HuH-7.5 (cell line): ENCODE measurements at places on chromosomes 2 and 18.

- DNase-seq: no peak
Measured at GRCh38 chr2:5696404-5696944, 4.3 kb downstream of the SOX11 start.

DNA sequence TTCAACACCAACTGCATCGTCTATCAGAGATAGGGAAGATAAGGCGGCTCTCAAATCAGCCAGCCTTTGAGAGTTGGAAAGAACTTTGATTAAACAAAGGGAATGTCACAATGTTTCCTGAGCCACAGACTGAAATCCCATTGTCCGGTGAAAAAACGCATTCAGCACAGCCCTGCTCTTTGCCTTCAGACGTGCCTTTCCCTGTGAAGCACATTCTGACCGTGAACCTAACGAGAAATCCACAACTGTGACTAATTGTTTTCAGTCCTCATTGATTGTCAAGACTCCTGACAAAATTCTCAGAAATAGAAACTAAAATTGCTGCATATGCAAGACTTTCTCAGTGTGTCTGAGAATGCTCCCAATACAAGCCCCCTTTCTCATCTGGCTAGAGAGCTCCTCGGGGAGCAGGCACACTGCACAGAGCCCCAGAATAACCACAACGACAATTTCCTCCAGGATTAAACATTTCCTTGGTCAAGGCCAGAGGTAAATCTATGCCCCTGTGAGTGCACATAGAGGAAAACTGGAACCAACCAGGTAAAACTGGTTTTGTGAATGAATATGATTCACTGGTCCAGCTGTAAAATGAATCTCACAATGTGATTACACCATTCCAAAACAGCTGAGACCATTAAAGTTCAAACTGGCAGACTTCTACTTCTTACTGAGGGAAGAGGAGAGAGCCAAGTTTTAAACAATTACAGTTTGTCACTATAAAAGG, 561.9 kb upstream of the ID2 start:
- DNase-seq: no peak

DNA sequence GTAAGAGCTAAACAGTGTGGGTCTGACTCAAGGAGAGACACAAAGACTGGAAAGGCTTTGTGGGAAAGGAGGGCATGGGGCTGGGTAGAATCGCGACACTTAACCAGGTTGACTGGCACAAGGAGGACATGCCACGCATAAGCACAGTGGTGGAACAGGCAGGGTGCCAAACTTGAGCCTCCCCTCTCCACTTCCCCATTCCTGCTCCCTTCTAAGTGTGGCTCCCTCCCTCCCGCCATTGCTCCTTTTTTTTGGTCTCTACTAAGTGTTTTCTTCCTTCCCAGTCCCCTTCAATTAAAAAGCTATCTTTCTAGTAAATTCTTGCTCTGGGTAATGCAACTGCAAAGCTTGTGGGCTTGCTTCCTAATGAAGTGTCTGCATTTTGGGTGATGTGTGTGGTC, 40.3 kb upstream of the ZFP36L2 start:
- DNase-seq: no peak

GRCh38 chr2:11797846-11798245, 51.4 kb downstream of the LPIN1 start:
- DNase-seq: no peak

DNA sequence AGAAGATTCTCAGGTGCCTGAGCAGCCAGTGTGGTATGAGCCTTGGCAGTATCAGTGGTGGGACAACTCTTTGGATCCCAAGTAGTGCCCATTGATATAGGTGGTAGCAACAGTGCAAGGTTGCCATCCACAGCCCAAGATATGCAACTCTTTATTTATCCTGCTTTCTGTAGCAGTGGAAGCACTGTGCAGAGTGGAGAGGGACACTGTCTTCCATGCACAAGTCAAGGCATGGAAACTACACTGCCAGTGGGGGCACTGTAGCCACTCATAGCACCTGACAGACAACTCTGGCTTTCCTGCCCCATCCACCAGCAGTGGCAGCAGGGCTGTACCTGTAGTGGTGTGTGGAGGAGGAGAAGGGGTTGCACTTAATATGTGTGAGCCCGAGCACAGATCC, 409.6 kb upstream of the TMEFF2 start:
- no peak for DNase-seq

- DNase-seq: no peak
Measured at GRCh38 chr2:226838722-226839121, 2.9 kb downstream of the RHBDD1 start.

DNA sequence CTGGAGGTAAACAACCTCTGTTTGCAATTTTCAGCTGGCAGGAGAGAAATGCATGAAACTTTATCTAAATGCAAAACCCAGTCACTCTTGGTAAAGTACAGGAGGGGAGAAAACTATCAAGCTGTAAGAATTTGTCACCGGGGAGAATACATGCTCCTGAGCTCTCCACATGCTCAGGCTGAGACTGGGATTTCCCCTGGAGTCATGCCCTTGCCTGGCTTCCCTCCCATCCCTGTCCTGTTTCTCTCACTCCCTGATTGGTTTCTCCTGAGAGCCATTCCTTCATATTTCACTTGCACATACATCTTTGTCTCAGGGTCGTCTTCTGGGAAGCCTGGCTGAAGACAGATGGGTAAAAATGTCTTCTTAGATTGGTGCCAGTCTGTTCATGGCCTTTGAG, 52.9 kb upstream of the SPATS2L start:
- no peak for DNase-seq

DNA sequence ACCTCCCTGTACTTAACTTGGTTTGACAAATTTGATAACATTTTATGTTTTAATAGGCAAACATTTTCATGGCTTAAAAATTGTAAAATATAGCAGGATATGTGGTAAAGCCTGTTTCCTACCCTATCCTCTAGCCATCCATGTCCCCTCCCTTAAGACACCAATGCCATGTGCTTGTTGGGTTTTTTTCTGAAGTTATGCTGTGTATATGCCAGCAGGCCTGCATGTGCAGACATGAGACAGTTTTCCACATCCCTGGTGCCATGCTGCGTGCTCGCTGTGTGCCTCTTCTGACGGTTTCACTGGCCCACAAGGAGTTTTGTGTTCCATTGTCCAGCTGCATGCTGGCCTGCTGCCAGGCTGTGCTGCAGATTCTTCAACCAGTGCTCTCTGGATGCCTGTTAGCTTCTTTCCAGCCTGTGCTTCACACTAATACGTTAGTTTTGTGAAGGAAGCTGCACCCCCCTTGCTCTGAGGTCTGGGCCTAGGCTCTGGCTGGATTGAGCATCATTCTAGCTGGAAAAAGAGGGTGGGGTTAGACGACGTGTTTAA, 16.9 kb downstream of the INPP4A start:
- DNase-seq: no peak

GRCh38 chr2:100741880-100742276, 78.1 kb upstream of the NPAS2 start:
- DNase-seq: no peak

- DNase-seq: no peak
Measured at GRCh38 chr2:30218814-30219213, 12.5 kb upstream of the LBH start.

GRCh38 chr2:191622374-191623320, 55.3 kb upstream of the NABP1 start:
- no peak for DNase-seq
